Activated CD4-positive, alpha-beta memory T cell treated with anti-CD3 and anti-CD28 coated beads for 36 hours (primary cell): ENCODE measurements at places on chromosomes 3 and 15. TPM values are rescaled to one million over a fixed set of nuclear protein-coding genes. Genes with fewer than 3 reads are reported as not detected.

DNA sequence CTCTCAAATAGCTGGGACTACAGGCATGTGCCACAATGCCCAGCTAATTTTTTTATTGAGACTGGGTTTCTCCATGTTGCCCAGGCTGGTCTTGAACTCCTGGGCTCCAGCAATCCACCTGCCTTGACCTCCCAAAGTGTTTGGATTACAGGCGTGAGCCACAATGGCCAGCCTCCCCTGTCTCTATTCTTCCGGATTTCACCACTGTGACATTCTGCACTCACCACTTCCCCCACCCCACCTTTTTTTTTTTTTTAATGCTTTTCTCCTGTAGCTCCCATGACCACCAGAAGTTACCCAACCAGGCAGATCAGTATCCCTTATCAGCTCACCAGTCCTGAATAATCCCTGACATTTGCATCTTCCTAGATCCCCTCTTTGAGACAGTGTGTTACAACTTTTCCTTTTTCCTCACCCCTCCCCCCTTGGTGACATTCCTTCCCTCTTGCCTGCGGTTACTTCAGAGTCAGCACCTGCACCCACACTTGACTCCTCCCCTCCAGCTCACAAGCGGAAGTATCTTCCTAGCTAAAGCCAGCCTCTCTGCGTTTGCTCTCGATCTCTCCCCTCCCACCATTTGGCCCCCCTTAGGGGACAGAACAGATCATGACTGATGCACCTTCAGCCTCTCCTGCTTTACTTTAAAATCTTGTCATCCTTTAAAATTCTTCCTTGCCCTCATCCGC lies 13.5 kb upstream of the ZNF592 start:
- peak; percentile 86 for DNase-seq

GRCh38 chr15:78010067-78010466 lies 67.4 kb downstream of the TBC1D2B start:
- no peak for DNase-seq

- no peak for DNase-seq
Observed at GRCh38 chr3:39407773-39408492, 1.4 kb downstream of the RPSA start.

GRCh38 chr3:144294659-144295538 lies 323.3 kb downstream of the DIPK2A start:
- no peak for DNase-seq

GRCh38 chr15:50055750-50056157 lies 63.3 kb downstream of the ATP8B4 start:
- no peak for DNase-seq

DNA sequence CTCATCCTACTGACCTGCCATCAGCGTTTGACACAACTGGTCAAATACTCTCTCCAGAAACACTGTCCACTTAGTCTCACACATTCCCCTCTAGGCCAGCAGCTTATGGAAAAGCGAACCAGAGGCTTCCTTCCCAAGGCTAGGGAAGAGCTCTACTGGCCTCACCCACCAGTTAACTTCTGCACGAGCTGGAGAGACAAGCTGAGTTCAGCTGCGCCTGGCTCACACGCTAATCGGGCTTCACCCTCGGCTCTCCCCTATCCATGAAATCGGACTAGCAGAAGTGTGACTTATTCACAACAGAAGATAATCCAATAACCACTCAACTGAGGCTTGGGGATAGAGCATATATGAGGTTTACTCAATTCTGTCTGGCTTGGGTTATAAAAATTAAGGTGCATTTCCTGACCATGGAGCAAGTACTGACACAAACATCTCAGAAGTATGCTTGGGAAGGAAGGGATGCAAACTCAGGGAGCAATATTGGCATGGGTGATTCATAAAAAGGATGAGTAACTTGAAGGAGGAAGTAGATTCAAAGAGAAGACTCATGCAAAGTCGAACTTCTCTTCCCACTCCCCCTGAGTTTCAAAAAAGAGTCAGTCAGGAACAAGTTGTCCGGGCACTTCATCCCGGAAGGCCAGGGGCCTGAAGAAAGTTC lies 73.1 kb downstream of the XXYLT1 start:
- no peak for DNase-seq

GRCh38 chr15:53808058-53808706 lies 48.7 kb upstream of the WDR72 start:
- no peak for DNase-seq

The AGBL1 gene
- total RNA-seq, result 0.10 TPM

The MYL3 gene
- total RNA-seq, result not detected

The FSIP1 gene
- total RNA-seq, result 0.68 TPM
